ENCODE measurements at places on chromosomes 3 and 15. TPM values are rescaled to one million over a fixed set of nuclear protein-coding genes. Genes with fewer than 3 reads are reported as not detected.

The GOLGA8N gene
- total RNA-seq: 1.4 TPM

The PLS1 gene
- total RNA-seq: 1.2 TPM

The CHRFAM7A gene
- 0.59 TPM for total RNA-seq

The LYZL4 gene
- total RNA-seq: not detected

Data from CD4-positive, CD25-positive, alpha-beta regulatory T cell (primary cell).